Left cardiac atrium (tissue), 4 donors: ENCODE measurements at places on chromosomes 1 and 21.

- no peak for DNase-seq
These were observed 74.7 kb downstream of the KIFAP3 start for GRCh38 chr1:169999761-170000160.

GRCh38 chr1:167438171-167439138, 79.9 kb downstream of the CD247 start:
- DNase-seq, result no peak

GRCh38 chr1:240004086-240004749, 87.5 kb upstream of the FMN2 start:
- DNase-seq, result no peak

- no peak for DNase-seq
These were observed 10.7 kb downstream of the HMGN2 start for GRCh38 chr1:26482921-26483320.

- DNase-seq, result no peak
These were observed 10.7 kb downstream of the AKIRIN1 start for GRCh38 chr1:39001516-39002421.

GRCh38 chr21:34157521-34157920, 84.1 kb downstream of the MRPS6 start:
- no peak for DNase-seq

DNA sequence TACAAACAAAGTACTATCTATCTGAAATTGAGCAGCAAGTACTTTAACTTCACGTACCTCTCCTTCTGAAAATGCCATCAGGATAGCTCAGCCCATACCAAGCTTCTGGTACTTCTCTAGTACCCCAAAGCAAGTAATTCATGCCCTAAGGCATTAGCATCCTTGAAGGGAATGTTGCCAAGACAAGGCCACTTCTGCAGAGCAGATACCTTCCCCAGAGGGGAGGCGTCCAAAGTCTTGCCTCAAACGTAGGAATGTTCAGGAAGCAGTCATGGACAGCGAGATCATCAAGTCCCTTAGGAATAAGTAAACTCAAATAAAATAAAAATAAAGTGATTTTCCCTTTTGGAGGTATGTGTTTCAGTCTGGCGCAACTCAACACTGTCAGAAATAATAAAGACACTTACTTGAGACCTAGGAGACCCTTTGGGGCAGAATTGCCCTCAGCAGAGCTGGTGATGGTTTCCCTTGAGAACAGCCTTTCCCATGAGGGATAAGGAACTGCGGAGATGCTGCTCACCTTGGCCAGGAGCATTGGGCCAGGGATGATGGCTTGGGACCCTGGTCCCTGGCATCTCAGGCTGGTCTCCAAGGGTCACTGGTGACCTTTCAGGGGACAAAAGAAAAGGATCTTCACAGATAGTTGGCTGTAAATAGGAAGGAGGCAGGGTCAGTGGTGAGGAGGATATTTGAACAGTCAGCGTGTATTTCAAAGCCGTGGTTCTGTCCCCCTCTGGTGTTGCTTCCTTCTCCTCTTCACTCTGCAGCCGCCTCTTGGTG, 522.9 kb downstream of the KIF26B start:
- DNase-seq, result no peak
